ENCODE measurements at places on chromosomes 7 and 10.
A peak's percentile ranks its signal among the peaks of the same experiment; 100 is the strongest.

GRCh38 chr10:109919220-109919619 lies 4.1 kb downstream of the XPNPEP1 start:
- DNase-seq: no peak

DNA sequence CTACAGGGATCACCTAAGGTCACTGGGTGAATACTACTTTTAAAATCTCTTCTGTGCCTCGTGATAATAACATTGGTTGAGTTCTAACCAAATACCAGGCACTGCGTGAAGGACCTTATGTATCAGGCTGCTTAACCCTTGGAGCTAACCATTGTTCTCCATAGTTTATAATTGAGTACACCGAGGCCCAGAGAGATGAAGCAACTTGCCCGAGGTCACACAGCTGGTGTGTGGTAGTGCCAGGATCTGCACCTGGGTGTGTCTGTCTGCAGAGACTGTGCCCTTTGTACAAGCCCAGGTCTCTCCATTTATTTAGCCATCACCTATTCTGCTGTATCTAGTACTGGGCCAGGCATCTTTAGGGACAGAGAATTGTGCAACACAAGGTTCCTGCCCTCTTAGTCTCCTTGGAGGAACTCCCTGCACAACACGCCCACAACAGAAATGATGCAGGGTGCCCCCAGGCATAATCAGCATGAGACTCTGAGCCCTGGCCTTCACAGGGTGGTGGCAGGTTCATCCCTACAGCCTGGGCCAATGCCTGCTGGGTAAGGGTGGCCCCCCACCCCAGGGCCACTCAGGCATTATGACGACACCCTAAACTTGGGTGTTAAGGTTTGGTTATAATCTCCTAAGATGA lies 31.5 kb downstream of the UNC5B start:
- no peak for DNase-seq

GRCh38 chr7:142089035-142089434 lies 22.5 kb upstream of the MGAM2 start:
- no peak for DNase-seq

GRCh38 chr7:74355091-74355490 lies 65.9 kb downstream of the CLIP2 start:
- no peak for DNase-seq

DNA sequence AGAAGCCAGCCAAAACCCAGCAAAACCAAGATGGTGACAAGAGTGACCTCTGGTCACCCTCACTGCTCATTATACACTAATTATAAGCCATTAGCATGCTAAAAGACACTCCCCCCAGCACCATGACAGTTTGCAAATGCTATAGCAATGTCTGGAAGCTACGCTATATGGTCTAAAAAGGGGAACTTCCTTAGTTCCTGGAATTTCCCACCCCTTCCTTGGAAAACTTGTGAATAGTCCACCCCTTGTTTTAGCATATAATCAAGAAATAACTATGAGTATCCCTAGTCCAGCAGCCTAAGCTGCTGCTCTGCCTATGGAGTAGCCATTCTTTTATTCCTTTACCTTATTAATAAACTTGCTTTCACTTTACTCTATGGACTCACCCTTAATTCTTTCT lies 16.0 kb downstream of the CASP7 start:
- DNase-seq: no peak

GRCh38 chr7:39313376-39313775 lies 252.8 kb upstream of the YAE1 start:
- no peak for DNase-seq

DNA sequence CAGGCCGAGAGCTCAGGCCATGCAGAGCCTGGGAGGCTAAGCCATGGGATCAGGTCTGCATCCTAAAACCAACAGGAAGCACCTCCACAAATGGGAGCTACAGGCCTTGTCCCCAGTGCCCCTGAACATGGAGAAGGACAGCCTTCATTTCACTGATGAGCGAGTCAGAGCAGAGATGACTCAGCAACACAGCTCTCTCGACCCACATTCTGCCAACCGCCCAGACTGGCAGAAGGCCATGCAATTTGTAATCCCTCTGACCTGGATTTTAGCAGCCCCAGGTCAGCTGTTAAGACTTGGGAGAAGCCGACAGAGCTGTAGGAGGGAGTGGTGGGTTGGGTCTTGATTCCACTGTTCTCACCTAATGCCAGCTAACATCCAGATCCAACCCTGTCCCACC lies 25.5 kb downstream of the VOPP1 start:
- DNase-seq: no peak

DNA sequence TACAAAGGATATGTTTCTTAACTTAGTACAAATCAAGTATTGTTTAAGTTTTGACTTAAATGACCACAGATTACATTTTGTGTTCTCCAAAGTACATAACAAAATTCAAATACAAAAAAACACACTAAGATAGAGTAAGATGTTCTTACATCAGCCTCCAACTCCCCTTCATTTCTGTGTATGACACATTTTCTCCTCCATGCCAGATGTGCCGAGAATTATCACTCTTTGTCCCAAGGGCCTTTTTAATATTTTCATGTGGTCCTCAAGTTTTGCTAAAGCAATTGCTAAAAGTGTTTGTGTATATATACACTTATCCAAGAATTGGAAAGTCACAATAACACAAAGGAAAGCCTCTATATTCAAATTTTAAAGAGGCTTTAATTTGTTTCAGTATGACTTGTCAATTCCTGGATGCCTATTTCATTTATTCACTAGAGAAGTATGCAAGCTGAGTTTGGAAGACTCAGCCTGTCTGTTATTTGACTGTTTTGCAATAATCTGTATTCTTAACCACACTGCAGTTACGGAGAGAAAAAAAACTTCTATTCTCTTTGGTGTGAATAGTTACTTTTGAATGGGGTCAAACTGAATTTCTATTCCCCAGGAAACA lies 586.4 kb upstream of the SEMA3D start:
- no peak for DNase-seq

- no peak for DNase-seq
Observed at GRCh38 chr10:108877095-108877561, 1046.2 kb downstream of the XPNPEP1 start.

DNA sequence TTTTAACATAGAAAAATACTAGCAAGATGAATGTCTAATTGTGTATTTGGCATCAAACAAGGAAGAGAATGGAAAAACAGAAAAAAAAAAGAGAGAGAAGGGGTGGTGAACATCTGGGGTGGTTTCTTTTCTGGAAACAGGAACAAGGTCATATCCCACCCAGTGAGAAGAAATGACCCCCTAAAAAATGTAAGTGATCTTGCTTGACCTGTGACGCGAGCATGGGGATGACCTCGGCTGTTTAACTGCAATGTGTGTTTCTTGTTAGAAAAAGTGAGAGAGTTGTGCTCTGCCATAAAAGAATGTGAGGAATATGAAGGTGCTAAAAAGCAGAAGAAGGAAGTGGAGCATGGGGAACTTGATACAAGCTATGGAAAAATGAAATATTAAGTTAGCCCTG lies 258.5 kb downstream of the AGMO start:
- DNase-seq: no peak

DNA sequence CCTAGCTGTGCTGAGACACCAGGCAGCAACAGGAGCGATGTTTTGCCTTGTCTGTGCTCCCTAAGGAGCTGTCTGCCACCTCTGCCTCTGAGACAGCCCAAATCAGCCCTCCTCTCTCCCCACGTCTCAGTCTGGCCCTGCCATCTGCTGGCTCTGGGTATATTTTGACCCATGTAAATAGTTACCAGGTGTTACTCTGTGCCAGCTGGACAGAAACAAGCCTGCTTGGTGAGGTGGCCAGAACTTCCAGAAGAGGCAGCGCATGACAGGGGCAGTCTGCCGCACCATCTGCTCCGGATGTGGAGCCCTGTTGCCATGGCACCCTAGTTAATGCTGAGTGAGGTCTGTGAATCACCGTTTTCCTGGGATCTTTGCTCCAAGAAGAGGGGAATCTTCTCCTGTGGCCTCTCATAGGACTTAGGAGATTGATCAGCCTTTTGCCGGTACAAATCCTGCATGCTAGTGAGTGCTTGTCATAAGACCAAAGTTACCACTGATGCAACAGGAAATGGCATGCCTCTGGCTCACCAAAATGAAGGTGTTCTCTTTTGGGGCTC lies 31.8 kb downstream of the GSTO2 start:
- DNase-seq: peak; percentile 67

GRCh38 chr7:118826246-118826645 lies 601.7 kb downstream of the ANKRD7 start:
- DNase-seq: no peak

GRCh38 chr7:36629351-36629750 lies 94.9 kb downstream of the AOAH start:
- no peak for DNase-seq

GRCh38 chr10:15491856-15492642 lies 121.0 kb upstream of the FAM171A1 start:
- DNase-seq: no peak

GRCh38 chr7:157096286-157097055 lies 42.3 kb upstream of the UBE3C start:
- no peak for DNase-seq

DNA sequence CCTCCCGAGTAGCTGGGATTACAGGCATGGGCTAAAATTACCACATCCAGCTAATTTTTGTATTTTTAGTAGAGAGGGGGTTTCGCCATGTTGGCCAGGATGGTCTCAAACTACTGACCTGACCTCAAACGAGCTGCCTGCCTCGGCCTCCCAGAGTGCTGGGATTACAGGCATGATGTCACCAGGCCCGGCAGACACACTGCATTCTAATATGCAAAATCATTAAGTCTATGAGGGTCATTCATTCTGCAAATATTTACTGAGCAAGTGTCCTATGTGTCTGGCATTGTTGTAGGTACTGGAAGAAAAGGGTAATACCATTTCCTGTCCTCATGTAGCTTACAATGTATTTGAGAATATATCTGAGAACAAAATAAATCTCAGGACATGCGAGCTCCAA lies 2.7 kb downstream of the PUS7 start:
- no peak for DNase-seq

GRCh38 chr7:39540320-39540719 lies 25.9 kb upstream of the YAE1 start:
- no peak for DNase-seq

- DNase-seq: no peak
Observed at GRCh38 chr10:81866753-81867152, 8.2 kb upstream of the NRG3 start.

DNA sequence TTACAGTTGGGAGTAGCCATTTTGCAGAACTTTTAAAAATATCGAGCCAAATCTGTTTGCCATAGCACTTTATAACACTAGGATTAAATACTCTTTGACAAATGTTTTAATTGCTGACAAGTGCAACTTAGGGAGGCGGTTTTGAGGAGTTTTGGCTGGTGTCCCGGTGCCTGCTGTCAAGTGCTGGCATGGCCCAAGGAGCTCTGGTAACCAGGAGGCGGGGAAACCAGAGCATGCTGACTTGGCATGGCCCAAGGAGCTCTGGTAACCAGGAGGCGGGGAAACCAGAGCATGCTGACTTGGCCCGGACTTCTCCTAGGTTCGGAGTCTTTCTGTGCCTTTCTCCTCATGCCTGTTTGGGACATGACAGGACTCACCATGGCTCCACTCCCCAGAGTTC lies 30.8 kb upstream of the ZNF32 start:
- DNase-seq: no peak

DNA sequence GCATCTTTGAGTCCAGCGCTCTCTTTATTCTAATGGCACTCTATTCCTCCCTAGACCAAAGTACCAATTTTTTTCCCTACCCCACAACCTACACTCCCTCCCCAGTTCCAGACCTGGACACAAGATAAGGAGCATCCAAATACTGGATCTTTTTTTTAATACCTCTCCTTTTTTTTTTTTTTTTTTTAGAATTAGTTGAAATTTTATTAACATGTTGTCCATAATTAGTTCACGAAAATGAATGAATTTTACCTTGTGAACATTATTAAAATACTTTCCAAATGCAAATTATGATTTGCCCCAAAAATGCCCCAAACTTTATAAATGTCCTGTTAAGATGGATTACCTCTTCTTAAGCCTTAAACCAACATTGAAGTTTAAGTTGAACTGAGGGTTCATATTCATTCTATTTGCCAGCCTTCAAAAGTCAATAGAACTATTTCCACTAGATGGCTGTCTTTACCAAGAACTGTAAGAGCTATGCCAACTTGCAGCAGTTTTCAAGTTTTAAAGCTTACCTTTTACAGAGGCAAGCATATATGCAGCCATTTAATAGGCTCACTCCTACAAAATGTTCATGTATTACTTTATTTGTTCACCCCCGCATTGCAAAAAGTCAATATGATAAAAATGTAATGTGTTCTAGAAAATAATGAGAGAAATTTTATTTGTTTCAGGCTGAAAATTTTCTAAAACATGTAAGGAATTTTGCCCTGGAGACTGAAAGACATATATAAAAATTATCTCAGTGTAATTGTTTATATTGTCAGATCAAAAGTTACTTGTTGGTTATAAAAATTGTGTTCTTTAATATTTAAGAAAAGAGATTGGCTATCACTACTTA lies 39.7 kb upstream of the TNKS2 start:
- no peak for DNase-seq

GRCh38 chr7:37491919-37492694 lies 43.4 kb upstream of the ELMO1 start:
- DNase-seq: no peak

GRCh38 chr10:73493781-73494180 lies 2.0 kb downstream of the PPP3CB start:
- DNase-seq: no peak

DNA sequence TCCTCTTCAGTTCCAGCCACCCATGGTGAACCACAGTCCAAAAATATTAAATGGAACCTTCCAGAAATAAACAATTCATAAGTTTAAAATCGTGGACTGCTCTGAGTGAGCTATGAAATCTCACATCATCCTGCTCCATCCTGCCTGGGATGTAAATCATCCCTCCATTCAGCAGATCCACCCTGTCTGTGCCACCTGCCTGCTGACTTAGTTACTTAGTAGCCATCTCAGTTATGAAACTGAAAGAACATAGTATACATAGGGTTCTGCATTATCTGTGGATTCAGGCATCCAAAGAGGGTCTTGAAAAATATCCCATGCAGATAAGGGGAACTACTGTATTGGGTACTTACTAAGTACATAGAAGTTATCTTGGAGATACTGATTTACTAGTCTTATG lies 89.0 kb downstream of the ST8SIA6 start:
- DNase-seq: no peak

GRCh38 chr7:69577221-69577620 lies 21.1 kb upstream of the AUTS2 start:
- no peak for DNase-seq

- DNase-seq: no peak
Observed at GRCh38 chr10:17465328-17466125, 11.1 kb upstream of the ST8SIA6 start.

DNA sequence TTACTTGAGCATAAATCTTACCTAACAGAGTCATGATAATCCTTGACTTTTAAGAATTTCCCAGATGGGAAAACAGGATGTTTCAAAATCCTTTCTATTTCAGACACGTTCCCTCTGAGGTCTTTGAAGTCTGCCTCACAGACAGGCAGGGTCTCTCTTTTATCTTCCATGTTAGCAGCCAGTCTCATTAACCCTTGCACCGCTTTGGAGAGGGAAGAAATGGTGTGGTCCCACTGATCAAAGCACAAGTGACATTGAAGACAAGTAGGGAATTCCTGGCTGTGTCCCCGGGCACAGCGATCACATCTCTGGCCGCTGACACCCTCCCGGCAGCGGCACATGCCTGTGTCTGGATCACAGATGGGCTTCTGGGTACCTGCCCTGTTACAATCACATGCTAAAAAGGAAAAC lies 52.7 kb upstream of the LAMB1 start:
- no peak for DNase-seq

GRCh38 chr7:74000489-74001149 lies 27.4 kb upstream of the ELN start:
- DNase-seq: no peak
